ENCODE measurements at places on chromosomes 7 and 10.
A peak's percentile ranks its signal among the peaks of the same experiment; 100 is the strongest.

DNA sequence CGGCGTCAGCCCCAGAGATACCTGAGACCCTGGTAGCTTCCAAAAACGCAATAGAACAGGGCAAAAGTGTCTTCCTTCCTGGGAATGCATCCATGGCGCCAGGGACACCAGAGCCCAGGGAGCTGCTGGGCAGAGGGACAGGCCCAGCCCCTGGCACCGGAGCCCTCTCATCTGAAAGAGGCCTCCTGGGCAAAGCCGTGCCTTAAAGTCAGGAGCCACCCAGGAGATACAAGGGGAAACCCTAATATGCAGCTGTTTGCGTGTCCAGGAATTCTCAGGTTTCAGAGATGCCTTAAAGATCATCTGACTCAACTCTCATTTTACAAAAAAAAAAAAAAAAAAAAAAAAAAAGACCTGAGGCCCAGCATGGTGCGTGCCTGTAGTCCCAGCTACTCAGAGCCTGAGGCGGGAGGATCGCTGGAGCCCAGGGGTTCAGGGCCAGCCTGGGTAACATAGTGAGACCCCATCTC, 28.0 kb downstream of the NUDT1 start:
- ATAC-seq = peak; percentile 26

GRCh38 chr10:87546971-87547413, 42.3 kb downstream of the MINPP1 start:
- ATAC-seq = no peak

GRCh38 chr10:43190775-43191174, 52.5 kb downstream of the CSGALNACT2 start:
- peak; percentile 59 for ATAC-seq

GRCh38 chr10:57008189-57008588, 647.1 kb upstream of the ZWINT start:
- ATAC-seq = no peak

- no peak for ATAC-seq
Observed at GRCh38 chr7:44225566-44226395, 25.0 kb downstream of the YKT6 start.

GRCh38 chr7:135240441-135240840, 6.8 kb downstream of the STRA8 start:
- no peak for ATAC-seq

- ATAC-seq = no peak
Observed at GRCh38 chr7:152752200-152752912, 7.2 kb upstream of the ACTR3B start.

GRCh38 chr10:75236178-75236825, 545 bp upstream of the COMTD1 start:
- ATAC-seq = no peak

DNA sequence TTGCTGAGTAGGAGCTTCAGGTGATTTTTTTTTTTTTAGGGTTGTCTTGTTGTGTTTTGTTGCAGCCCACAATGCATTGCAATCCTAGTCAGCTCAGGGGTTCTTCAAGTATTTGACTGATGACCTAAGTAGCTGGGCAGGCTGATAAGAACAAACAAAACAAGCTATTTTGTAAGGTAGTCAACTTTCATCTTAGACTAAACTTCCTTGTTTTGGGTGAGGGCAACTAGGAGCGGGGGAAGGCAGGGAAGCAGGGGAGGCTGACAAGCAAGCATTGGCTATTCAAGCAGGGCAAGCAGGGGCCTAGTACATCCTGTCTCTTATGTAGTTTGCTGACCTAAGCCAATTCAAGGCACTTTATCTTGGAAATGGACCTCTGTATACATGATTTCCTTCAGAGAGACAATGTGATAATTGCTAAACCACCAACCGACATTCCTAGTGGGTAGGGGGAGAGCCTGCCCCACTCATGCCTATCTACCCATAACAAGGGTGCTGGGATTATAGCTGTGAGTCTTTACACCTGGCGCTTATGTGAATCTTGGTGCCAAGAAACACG, 163.3 kb upstream of the PRKCQ start:
- ATAC-seq = no peak
